Chondrocyte (in vitro differentiated cells): ENCODE measurements at places on chromosomes 1 and 21. TPM values are rescaled to one million over a fixed set of nuclear protein-coding genes. Genes with fewer than 3 reads are reported as not detected.
A peak's percentile ranks its signal among the peaks of the same experiment; 100 is the strongest.

DNA sequence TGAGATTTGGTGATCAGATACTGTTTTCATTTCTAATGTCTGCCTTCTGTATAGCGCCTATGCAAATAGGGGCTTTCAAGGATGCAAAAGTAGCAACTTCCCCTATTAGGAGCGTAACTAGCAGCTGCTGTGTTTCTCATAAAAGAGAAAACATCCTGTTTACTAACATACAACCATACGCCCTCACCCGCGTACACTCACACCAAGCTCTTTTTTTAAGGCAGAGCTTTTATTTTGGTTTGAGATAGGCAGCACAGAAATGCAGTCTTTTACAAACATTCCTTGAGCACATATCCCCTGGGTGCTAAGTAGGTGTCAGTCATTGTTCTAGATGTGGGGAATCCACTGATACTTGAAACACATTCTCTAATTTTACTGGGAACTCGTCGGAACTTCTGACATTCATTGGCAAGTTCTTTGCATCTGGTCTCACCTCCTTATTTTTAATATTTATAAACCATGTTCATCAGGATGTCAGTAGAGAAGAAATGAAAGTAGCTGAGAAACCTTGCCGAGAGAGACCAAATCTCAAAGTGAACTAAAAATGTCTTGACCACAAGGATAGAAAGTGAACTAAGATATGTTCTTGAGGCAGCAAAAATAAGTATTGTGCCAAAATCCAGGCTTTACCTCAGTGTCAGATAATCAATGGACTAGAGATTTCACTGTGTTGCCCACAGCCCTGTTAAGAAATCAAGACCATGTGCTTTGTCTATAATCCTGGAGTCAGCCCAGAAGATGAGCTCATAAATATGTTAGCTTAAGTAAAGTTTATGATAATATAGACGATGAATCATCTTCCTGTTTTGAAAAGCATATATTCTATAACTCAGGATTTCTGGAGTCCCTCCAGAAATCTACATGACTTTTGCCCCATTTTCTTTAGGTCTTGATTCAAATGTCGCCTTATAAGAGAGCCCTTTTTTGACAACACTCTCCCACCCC, 350.9 kb downstream of the ST6GALNAC3 start:
- H3K27ac ChIP-seq = peak overlapping the region; percentile 68
- no peaks in the 10 kb centered on the region for H3K36me3 ChIP-seq
- no peak overlapping the region for H3K4me3 ChIP-seq
- DNase-seq = no peak

- H3K4me3 ChIP-seq = no peak overlapping the region
- H3K36me3 ChIP-seq = no peaks in the 10 kb centered on the region
- no peak overlapping the region for H3K27ac ChIP-seq
- H3K27me3 ChIP-seq = peaks cover 1% of the 10 kb centered on the region
- DNase-seq = no peak
Observed at GRCh38 chr1:187848321-187848720, 1019.6 kb downstream of the PLA2G4A start.

KIF2C gene
- total RNA-seq = 5.4 to 6.7 TPM (median 6.2 TPM) in 3 replicates

DNA sequence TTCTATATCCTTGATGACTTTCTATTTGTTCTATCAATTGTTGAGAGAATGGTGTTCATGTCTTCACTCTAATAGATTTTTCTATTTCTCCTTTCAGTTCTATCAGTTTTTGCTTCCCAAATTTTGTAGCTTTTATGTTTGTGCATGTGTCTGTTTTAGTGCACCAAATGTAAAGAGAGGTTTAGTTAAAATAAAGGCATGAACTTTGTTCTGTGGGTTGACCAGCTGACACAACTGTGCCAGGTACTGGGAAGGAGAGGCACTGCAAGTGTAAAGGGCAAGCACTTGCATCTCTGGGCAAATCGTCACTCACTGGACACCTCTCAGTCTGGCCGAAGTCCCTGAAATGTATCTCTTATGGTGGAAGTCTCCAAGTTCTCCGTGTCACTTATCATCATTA, 38.6 kb upstream of the ABCD3 start:
- no peak for DNase-seq
- peaks cover 2% of the 10 kb centered on the region for H3K36me3 ChIP-seq
- peaks cover 3% of the 10 kb centered on the region for H3K27me3 ChIP-seq
- peaks cover 8% of the 10 kb centered on the region for H3K4me1 ChIP-seq

CRB1 gene
- total RNA-seq = not detected in 3 replicates

GRCh38 chr1:40394491-40395172, 21.1 kb downstream of the SMAP2 start:
- no peak overlapping the region for H3K4me3 ChIP-seq
- H3K27me3 ChIP-seq = no peaks in the 10 kb centered on the region
- peaks cover 1% of the 10 kb centered on the region for H3K36me3 ChIP-seq
- H3K27ac ChIP-seq = peak overlapping the region; percentile 97
- DNase-seq = no peak
- H3K4me1 ChIP-seq = peaks cover 39% of the 10 kb centered on the region

- no peaks in the 10 kb centered on the region for H3K27me3 ChIP-seq
- H3K4me1 ChIP-seq = peaks cover 28% of the 10 kb centered on the region
- DNase-seq = no peak
- peaks cover 3% of the 10 kb centered on the region for H3K36me3 ChIP-seq
- no peak overlapping the region for H3K27ac ChIP-seq
- H3K4me3 ChIP-seq = no peak overlapping the region
Observed at GRCh38 chr21:34582506-34583150, 32.3 kb downstream of the RCAN1 start.

RAB42 gene
- total RNA-seq = 1.3 to 2.6 TPM (median 2.3 TPM) in 3 replicates

DNA sequence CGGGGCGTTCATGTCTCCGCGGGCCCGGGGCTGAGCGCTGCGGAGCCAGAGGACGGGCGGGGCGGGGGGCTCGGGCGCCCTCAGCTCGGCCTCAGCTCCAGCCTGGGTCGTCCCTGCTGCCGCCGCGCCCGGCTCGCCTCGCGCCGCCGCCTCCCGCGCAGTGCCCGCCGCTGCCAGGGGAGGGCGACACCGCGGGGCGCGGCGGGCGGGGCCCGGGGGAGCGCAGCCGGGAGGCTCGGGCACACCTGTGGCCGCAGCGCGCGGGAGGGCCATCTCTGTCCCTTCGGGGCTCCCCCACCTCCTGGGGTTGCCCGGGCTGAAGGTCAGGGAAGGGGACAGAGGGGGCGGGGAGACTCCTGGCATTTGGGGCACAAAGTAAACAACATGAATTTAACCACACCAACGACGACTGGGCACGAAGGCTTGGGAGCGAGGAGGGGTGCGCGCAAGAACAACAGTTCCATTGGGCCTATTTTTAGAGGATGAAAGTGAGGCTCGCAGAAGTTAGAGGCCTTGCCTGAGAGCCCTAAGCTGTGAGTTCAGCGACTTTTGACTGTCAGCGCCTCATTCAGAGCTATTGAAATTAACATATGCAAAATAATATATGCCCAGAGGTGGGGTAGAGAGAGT, at the start of gene FAM131C:
Gene FAM131C, minus strand, starts transcription at position 162 of the 630 bp plus-strand sequence. CDS start 209 bp downstream, outside the sequence.
- no peaks in the 10 kb centered on the region for H3K36me3 ChIP-seq
- peak within 1 kb of the TSS; percentile 66 for H3K4me3 ChIP-seq
- H3K27me3 ChIP-seq = no peaks in the 10 kb centered on the region

DNA sequence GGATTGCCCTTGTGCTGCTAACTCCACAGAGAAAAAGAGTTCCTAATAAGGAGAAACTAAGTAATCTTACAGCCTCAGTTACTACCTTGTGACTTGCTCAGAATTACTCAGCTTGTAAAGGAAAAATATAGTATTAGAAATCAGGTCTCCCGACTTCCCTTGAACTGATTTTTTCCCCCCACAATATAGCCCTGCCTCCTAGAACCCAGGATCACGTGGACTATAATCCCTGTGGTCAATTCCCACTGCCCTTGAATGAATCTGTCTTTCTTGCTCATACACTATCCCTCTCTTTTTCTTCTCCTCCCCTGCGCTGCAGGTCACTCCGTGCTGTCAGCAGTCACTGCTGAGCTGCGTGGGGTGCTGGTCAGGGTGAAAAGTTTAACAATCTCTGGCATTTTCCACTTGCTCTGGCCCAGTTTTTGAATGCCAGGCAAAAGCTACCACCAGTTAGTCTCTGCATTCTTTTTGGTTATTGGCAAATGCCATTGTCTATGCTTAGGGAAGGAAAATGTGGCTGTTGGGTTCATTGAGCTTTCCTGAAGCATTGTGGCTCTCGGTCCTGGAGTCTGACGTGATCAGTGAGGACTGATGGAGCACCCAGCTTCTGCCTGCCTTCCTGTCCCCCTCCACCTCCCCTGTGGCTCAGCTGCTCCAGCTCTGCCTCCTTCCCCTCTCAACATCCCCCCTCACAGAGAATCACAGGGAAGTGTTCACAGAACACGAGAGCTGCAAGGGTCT, 1.9 kb upstream of the MYOC start:
- H3K36me3 ChIP-seq = no peaks in the 10 kb centered on the region
- DNase-seq = no peak
- peak overlapping the region; percentile 78 for H3K27ac ChIP-seq
- peaks cover 5% of the 10 kb centered on the region for H3K27me3 ChIP-seq
- peak overlapping the region; percentile 43 for H3K4me3 ChIP-seq
- peaks cover 20% of the 10 kb centered on the region for H3K4me1 ChIP-seq

ZMPSTE24 gene
- 49.5 to 62.3 TPM (median 49.6 TPM) in 3 replicates for total RNA-seq

DNA sequence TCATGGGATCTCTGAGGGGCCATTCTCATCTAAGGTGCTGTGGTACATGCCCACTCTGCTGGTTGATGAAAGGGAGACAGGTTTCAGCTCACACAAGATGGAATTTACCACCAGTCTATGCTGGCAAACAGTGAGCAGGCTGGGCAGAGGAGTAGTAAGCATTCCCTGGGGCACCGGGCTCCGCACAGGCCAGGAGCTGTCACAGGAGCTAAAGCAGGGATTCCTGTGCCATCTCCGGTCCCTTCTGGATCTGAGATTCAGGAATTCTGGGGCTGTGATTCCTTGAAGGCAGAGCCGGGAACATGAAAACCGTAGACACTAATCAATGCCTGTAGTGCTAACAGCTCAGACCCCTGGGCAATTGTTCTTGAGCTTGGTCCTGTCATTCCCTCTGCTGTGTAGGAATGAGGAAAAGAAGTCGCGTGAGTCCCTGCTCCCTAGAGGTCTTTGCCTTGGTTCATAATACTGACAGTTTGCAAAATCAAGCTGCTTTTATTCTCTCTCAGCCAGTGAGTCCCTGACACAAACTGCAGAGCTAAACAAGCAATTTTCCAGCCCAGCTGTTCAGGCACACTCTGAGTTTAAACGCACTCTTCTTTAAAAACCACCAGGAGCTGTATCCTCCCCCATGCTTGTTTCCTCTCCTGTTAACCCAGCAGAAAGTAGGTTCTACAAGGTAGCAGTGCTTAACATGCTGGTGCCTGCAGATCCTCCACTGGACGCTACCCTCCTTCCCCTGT, 52.5 kb downstream of the MDM4 start:
- H3K36me3 ChIP-seq = peaks cover 5% of the 10 kb centered on the region
- DNase-seq = no peak
- no peak overlapping the region for H3K4me3 ChIP-seq
- H3K4me1 ChIP-seq = peaks cover 8% of the 10 kb centered on the region
- H3K27me3 ChIP-seq = no peaks in the 10 kb centered on the region

AMY2B gene
- 2.4 to 8.8 TPM (median 2.6 TPM) in 3 replicates for total RNA-seq

GRCh38 chr1:241598249-241598648, 41.9 kb downstream of the CHML start:
- H3K4me1 ChIP-seq = peaks cover 25% of the 10 kb centered on the region
- H3K4me3 ChIP-seq = no peak overlapping the region
- H3K36me3 ChIP-seq = peaks cover 22% of the 10 kb centered on the region
- DNase-seq = no peak
- H3K27me3 ChIP-seq = no peaks in the 10 kb centered on the region

CASQ2 gene
- not detected in 3 replicates for total RNA-seq

HCRTR1 gene
- total RNA-seq = 0.21 to 0.45 TPM in 2 of 3 replicates, not detected in the other

DNA sequence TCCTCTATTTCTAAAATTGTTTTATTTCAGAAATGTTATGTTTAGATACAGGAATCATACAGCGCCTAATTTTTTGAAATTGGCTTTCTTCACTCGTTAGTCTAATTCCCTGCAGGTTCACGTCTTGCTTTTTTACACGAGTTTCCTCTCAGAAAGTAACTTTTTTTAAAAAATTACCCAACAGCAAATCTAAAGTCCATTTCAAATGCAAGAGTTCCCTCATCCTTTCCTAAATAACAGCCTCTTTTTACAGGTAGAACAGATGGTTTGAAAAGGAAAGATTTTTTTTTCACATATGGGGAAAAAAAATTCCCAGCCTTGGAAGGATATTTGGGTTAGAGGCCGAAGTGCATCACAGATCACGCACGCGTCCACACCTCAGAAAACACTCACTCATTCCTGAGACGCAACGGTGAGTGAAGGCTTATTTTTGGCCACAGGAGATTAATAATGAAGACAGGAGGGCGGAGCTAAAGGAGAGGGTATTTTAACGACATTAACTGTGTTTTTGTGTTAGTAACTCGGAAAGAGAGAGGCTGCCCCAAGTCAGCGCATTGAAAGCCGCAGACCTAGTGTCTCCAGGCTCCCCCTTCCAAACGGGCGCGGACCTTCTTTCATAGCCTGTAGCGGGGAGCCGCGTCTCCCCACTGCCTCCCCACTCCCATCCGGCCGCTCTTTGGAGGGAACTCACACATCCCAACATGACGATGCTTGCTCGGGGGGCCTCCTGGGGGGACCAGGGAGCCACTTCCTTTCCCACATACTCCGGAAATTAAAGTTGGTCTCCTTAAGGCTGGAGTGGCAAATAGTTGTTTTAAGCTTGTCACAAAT, 969 bp upstream of the RIPK4 start:
- H3K27ac ChIP-seq = peak overlapping the region; percentile 93
- H3K36me3 ChIP-seq = no peaks in the 10 kb centered on the region
- no peaks in the 10 kb centered on the region for H3K27me3 ChIP-seq
- peak overlapping the region; percentile 80 for H3K4me3 ChIP-seq

DNA sequence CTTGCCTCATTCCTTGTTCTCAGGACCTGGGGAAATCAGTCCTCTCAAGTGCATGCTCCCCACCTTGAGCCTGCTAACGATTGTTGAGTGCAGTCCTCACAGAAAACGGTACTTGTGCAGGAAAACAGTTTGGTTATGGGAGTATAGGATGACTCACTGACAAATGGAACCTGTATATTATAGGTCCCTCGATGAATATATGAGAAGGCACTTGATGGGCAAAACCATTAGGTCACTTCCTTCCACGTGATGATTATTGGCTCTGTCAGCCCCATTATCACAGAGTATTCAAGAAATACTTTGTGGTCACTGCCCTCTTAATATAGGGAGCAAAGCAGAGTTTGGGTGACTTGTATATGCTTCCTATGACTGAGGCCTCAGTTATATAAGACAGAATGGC, 6.2 kb downstream of the CCDC17 start:
- DNase-seq = no peak
- H3K36me3 ChIP-seq = peaks cover 17% of the 10 kb centered on the region
- H3K4me1 ChIP-seq = no peaks in the 10 kb centered on the region
- H3K27ac ChIP-seq = no peak overlapping the region
- no peaks in the 10 kb centered on the region for H3K27me3 ChIP-seq

DNA sequence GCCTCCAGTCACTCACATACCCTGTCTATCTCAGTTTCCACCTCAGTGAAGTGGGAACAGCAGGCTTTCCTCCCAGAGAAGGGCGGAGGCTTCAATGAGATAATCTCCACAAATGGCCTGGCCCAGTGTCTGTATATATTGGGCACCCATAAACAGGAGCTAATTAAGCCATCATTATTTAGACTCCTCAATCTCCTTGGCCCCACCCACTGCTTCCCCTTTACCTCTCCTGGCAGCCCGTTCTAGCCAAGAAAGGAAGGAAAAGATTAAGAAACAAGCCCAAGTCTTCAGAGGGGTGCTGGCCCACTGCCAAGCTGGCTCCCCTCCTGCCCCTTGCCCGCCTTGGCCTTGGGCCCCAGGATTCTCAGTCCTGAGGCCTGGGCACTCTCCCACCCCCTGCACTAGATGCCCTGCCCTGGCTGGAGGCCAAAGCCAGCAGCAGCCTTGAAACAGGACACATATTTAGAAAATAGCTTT, 15.9 kb upstream of the EPB41 start:
- H3K4me1 ChIP-seq = peaks cover 12% of the 10 kb centered on the region
- no peak for DNase-seq
- no peaks in the 10 kb centered on the region for H3K36me3 ChIP-seq
- H3K27ac ChIP-seq = peak overlapping the region; percentile 74
- no peaks in the 10 kb centered on the region for H3K27me3 ChIP-seq

GCSAML gene
- total RNA-seq = not detected in 3 replicates

GRCh38 chr1:197955486-197956394, 38.6 kb downstream of the LHX9 start:
- DNase-seq = no peak
- H3K36me3 ChIP-seq = no peaks in the 10 kb centered on the region
